ENCODE measurements at places on chromosomes 5 and 9.

DNA sequence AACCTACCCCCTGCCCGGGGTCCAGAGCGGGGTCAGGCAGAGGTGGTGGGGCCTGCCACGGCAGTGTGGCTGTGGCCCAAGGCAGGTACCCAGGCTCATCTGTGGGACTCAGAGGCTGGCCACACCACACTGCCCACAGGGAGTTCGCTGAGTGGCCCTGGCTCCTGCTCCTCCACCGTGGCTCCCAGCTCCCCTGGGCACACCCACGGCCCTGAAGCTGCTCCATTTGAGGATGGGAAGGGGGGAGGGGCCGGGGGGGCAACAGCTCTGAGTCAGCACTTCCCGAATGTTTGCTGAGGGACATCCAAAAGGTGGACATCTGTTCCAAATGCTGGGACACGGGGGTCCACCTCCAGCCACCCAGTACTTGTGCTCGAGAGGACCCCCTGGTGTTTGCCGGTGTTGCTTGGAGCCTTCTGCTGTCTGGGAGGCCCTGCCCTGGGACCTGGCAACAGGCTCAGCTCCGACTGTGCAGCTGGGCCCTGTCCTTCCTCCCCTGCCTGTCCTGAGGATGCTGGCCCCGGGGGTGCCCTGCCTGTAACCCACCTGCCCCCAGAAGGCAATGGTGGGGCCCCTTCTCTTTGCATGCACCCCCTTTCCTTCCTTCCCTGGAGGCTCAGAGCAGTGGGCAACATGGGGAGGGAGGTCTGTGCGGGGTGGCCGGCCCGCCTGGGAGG, 2.5 kb upstream of the NRARP start:
- no peaks in the 10 kb centered on the region for H3K36me3 ChIP-seq
- peaks cover 2% of the 10 kb centered on the region for H3K4me1 ChIP-seq
- no peak for DNase-seq
- H3K27ac ChIP-seq: no peak overlapping the region
- H3K4me3 ChIP-seq: no peak overlapping the region

GRCh38 chr9:124467410-124468060, 17.3 kb downstream of the ADGRD2 start:
- H3K4me1 ChIP-seq: no peaks in the 10 kb centered on the region
- peaks cover 4% of the 10 kb centered on the region for H3K36me3 ChIP-seq
- peaks cover 28% of the 10 kb centered on the region for H3K27me3 ChIP-seq
- H3K4me3 ChIP-seq: no peak overlapping the region

- DNase-seq: no peak
- H3K36me3 ChIP-seq: no peaks in the 10 kb centered on the region
- no peak overlapping the region for H3K27ac ChIP-seq
- no peak overlapping the region for H3K4me3 ChIP-seq
- peaks cover 27% of the 10 kb centered on the region for H3K27me3 ChIP-seq
- no peaks in the 10 kb centered on the region for H3K4me1 ChIP-seq
Observed at GRCh38 chr9:86665416-86665815, 281.9 kb downstream of the GAS1 start.

- DNase-seq: no peak
- no peaks in the 10 kb centered on the region for H3K27me3 ChIP-seq
- H3K27ac ChIP-seq: no peak overlapping the region
- H3K4me1 ChIP-seq: no peaks in the 10 kb centered on the region
- no peak overlapping the region for H3K4me3 ChIP-seq
Observed at GRCh38 chr5:28397502-28397941, 1359.1 kb upstream of the CDH9 start.

- no peaks in the 10 kb centered on the region for H3K27me3 ChIP-seq
- no peak for DNase-seq
- H3K4me1 ChIP-seq: peaks cover 25% of the 10 kb centered on the region
- H3K36me3 ChIP-seq: peaks cover 2% of the 10 kb centered on the region
Observed at GRCh38 chr5:172845154-172845553, 11.1 kb downstream of the ERGIC1 start.

- no peak for DNase-seq
- H3K4me3 ChIP-seq: no peak overlapping the region
- H3K4me1 ChIP-seq: peaks cover 12% of the 10 kb centered on the region
- H3K27me3 ChIP-seq: peaks cover 6% of the 10 kb centered on the region
- no peaks in the 10 kb centered on the region for H3K36me3 ChIP-seq
Observed at GRCh38 chr9:89757776-89758528, 153.1 kb downstream of the GADD45G start.

- H3K4me3 ChIP-seq: no peak overlapping the region
- H3K27me3 ChIP-seq: peaks cover 6% of the 10 kb centered on the region
- H3K36me3 ChIP-seq: no peaks in the 10 kb centered on the region
- no peak for DNase-seq
Observed at GRCh38 chr5:155540000-155540595, 526.5 kb downstream of the KIF4B start.

DNA sequence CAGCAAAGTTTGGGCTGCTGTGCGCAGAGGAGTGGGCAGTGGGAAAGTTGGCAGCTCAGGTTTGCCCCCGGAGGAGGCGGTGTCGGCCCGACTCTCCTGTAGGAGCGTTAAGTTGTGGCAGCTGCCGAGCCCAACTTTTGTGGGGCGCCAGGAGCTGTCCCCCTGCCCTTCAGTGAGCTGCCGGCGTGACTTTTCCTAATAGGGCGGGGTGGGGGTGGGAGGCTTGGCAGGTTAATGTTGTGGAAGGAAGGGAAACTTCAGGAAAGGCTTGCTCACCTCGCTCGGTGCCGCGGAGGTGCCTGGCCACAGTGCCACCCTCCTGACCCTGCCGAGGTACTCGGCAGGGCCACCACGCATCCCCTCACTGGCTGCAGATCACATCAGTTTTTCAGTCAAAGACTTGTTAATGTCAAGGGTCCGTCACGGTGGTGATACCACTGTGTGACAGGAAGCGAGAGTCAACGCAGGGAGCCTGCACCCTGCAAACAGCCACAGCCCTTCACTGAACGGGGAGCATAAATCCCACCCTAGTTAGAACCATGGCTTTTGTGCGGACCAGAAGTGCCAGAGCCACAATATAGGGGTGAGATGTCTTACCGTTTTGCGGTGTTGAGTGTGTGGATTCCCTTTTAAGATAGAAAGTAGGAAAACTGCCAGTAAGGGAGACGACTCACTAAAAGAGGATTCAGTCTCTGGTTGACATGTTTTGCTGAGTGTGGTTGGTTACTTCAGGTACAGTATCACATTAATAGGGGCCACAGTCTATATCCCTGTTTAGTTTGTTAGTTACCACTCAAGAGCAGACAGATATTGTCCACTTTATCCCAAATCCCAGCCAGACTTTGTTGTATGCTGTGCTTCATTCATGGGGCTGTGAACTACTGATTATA, 796 bp downstream of the LNPEP start:
- H3K27ac ChIP-seq: peak overlapping the region; percentile 98
- peak; percentile 31 for DNase-seq
- no peaks in the 10 kb centered on the region for H3K27me3 ChIP-seq
- H3K4me3 ChIP-seq: peak overlapping the region; percentile 96

- H3K4me3 ChIP-seq: no peak overlapping the region
- no peaks in the 10 kb centered on the region for H3K36me3 ChIP-seq
- H3K27ac ChIP-seq: no peak overlapping the region
- H3K27me3 ChIP-seq: peaks cover 15% of the 10 kb centered on the region
Observed at GRCh38 chr5:102554728-102555127, 55.9 kb upstream of the SLCO6A1 start.

GRCh38 chr5:89983216-89983615, 426.3 kb downstream of the CETN3 start:
- no peak for DNase-seq
- no peak overlapping the region for H3K4me3 ChIP-seq
- H3K36me3 ChIP-seq: no peaks in the 10 kb centered on the region
- H3K27me3 ChIP-seq: no peaks in the 10 kb centered on the region

- H3K27ac ChIP-seq: no peak overlapping the region
- H3K4me3 ChIP-seq: no peak overlapping the region
- H3K36me3 ChIP-seq: peaks cover 27% of the 10 kb centered on the region
- DNase-seq: no peak
Observed at GRCh38 chr5:41831155-41831554, 39.1 kb downstream of the OXCT1 start.

GRCh38 chr5:125489146-125489545, 742.7 kb upstream of the ZNF608 start:
- H3K36me3 ChIP-seq: no peaks in the 10 kb centered on the region
- H3K4me3 ChIP-seq: no peak overlapping the region
- H3K4me1 ChIP-seq: no peaks in the 10 kb centered on the region
